ENCODE measurements at places on chromosomes 3 and 15.

DNA sequence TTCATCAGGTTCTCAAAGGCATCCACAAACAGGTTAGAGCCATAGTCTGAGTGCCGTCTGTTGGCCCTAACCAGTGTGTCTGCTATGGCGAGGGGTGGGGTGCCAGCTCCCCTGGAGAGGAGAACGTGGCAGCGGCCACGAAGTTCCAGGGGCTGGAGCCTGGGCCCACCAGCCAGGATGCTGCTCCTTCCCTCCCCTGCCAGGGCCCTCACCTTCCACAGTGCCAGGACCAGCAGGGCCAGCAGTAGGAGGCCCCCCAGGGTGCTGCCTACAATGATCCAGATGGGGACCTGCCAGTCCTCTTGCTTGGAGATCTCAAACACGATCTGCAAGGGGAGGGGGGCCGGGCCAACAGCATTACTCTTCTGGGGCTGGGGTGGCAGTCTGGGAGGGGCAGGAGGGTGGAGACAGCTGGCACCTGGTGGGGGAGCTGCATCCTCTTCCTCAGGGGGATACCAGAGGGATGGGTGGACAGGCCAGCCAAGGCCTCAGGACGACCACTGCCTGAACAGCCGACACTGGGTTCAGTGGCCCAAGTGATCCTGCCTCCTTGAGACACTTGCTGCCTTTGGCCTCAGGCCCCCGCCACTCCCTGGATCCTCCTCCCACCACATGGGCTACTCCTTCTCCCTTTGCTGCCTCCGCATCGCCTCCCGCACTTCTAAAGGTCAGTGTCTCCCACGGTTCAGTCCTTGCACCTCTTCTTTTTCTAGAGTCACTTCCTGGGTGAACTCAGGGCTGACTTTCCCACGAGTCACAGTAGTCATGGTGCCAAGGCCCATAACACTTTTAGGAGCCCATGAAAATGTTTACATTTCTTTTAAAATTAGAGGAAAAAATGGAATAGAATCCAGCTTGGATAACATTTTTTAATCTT, 26.3 kb downstream of the FEM1B start:
- peak; percentile 24 for DNase-seq

GRCh38 chr15:42385206-42385979, 26.1 kb downstream of the CAPN3 start:
- no peak for DNase-seq

DNA sequence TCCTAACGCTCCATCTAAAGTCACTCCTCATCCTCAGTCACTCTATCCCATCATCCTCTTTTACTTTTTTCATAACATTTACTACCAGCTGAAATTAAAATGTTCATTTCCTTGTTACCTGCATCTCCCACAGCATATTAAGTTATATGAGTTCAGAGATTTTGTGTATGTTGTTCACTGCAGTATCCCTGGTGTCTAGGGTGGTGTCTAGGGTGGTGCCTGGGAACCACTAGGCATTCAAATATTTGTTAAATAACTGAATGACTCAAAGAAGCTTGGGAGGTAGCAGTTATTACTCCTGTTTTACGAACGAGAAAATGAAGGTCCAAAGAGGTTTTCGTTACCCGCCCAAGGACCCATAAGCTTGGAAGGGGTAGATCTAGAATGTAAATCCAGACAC, 1.9 kb upstream of the C3orf49 start:
- no peak for DNase-seq

- DNase-seq = no peak
Measured at GRCh38 chr3:142952272-142953193, 10.9 kb downstream of the PAQR9 start.

- DNase-seq = peak; percentile 21
Measured at GRCh38 chr3:25585361-25586166, 79.1 kb downstream of the TOP2B start.

- peak; percentile 31 for DNase-seq
Measured at GRCh38 chr3:195803289-195803908, 8.3 kb downstream of the MUC4 start.

DNA sequence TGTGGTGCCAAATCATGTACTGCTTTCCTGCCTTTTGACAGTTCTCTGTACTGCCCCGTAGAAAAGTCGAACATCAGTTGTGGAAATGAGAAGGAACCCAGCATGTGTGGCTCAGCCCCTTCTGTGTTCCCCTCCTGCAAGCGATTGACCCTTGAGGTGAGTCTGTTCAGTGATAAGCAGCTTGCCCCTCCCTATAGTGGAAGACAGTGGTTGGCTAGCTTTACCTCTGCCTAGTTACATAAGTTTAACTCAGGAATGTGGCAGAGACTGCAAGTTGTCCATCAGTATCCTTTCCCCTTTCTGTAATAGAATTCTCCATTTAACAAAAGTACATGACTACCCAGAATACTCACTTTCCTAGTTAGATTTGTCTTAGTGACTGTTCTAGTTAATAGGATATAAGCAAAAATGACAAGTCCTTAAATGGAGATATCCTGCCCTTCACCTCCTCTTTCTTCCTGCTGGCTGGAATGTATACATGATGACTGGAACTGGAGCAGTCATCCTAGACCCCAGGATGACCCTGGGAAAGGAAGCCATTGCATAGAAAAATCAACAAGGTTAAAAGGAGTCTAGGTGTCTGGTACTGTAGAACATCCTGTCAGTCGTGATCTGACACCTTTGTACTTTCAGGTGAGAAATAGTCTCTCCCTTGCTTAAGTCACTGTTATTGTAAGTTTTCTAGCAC, 10.6 kb downstream of the SETMAR start:
- no peak for DNase-seq

DNA sequence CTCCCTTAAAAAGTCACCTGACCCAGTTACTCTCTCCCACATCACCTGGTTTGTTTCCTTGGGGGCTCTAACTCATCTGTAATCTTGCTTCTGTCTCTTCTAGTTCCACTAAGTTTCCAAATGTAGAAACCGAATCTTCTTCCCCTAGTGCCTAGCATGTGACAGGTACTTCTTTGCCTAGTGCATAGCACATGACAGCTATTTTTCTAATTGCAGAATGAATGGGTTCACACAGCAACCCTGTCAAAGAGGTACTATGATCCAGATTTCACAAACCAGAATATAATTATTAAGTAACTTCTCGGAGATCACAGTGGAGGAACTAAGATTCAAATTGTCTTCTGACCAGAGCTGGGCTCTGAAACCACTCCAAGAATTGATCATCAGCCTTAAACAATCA, 7.4 kb downstream of the DPH3 start:
- no peak for DNase-seq

- no peak for DNase-seq
Measured at GRCh38 chr15:83164771-83165404, 42.7 kb downstream of the HDGFL3 start.

DNA sequence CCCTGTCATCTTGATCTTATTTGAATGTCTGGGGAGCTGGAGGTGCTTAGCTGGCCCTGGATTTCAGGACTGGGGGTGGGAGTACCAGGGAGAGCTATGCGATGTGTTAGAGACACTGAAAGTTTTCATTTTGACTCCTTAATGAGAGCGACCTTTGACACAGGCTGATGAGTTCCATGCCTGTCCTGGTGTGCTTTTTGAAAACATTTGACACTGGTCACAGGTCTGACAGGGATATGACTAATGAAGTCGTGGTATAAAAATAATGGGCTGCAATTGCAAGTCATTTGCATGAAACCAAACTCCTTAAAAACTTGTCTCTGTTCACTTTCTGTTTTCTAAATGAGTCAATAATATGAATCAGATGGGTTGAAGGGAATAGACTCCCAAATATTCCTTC, 81.9 kb downstream of the MECOM start:
- DNase-seq = no peak

DNA sequence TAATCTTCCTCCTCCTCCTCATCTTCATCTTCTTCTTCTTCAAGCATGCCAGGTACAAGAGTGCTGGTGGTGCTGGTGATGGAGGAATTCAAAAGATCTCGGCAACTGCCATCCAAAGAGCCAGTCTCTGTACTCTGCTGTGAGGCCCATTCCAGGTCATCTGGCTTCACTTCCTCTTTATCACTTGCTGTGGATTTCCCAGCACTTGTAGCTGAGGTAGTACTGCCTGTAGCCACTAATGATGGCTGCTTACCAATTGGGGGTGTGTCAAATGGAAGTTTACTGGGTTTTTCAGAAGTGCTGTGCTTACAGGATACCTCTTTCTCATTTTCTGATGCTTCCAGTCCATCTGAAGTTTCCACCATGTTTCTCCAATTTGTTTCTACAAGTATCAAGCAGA, 28.8 kb upstream of the SHC4 start:
- no peak for DNase-seq

DNA sequence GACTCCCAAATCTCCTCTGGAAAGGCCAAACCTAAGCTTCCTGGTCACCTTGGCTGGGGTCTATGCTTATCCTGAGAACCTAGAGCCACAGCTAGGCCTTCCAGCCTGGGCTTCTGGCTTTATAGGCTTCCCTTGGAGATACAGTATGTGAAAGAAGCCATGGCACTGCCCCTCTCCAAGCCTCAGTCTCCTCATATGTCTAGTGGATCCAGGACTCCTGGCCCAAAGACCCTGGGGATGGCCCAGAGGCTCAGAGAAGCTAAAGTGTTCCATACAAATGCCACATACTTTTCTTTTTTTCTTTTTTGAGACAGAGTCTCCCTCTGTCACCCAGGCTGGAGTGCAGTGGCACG, 8.6 kb downstream of the ACAA1 start:
- peak; percentile 5 for DNase-seq

- DNase-seq = peak; percentile 94
Measured at GRCh38 chr3:194070634-194071409, 65.1 kb upstream of the HES1 start.

DNA sequence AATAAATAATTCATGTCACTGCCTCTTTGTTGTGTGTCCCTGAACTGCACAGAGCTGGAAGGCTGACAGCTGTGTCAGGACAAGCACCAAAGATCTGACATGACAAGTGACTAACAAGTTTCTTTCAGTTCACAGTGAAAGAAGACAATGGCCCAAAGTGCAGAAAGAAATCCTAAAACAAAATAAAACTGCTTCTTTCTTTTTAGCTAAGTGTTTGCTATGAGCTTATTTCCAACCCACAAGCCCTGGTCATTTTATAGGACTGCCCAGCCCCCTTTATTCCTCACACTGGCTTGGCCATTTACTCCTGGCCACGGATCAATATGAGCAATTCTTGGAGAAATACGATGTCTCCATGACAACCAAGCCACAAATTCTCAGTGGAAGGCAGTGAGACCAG, 238.5 kb downstream of the WDR72 start:
- DNase-seq = no peak

GRCh38 chr15:65948383-65948782, 79.1 kb downstream of the RAB11A start:
- no peak for DNase-seq

DNA sequence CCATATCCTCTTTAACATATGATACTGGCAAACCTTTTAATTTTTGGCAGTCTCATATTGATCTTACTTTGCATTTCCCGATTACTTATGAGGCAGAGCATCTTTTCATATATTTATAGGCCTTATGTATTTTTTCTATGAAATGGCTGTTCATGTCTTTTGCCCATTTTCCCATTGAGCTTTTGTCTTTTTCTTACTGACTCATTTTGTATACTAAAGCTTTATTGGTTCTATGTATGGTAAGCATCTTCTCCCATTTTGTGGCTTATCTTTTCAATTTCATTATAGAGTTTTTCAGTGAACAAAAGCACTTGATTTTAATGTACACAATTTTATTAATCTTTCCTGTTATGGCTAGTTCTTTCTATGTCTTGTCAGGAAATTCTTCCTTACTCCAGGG, 17.2 kb downstream of the HDGFL3 start:
- DNase-seq = no peak

- DNase-seq = no peak
Measured at GRCh38 chr15:44381236-44381635, 46.2 kb upstream of the CTDSPL2 start.

DNA sequence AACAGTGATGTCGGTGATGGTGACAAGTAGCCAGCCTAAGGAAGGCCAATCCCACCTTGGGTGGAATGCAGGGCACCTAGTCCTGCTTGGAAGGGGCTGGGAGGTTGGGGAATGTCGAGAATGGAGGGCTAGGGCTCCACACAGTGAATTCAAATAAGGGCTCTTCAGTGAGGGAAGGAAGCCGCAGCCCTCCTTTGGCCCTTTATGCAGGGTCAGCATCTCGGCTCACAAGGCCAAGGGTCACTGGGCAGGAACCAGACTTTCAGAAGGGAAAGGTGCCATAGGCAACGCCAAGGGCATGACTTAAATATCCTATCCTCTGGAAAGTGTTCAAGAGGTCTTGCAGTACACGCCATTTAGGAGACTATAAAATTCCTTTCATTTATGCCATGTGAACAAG, 56.9 kb downstream of the CLEC3B start:
- no peak for DNase-seq

GRCh38 chr3:113927556-113927955, 20.3 kb upstream of the ZDHHC23 start:
- DNase-seq = no peak

- DNase-seq = no peak
Measured at GRCh38 chr3:28268989-28269388, 27.6 kb downstream of the CMC1 start.

GRCh38 chr15:66156310-66156975, 97.1 kb downstream of the MEGF11 start:
- DNase-seq = no peak

GRCh38 chr3:168407381-168407780, 311.7 kb upstream of the GOLIM4 start:
- no peak for DNase-seq

DNA sequence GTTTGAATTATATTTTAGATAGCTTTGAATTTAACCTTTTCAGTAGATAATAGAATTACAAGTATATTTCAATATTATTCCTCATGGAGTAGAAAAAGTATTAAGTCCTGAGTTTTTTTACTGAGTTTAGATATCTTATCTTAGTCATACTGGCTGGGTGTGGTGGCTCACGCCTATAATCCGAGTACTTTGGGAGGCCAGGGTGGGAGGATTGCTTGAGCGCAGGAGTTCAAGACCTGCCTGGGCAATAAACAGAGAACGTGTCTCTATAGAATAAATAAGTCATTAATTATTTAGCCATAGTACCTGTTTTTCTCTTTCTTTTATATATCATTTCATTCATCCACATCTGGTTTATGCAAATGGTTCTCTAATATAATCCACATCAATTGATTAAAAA, 9.9 kb downstream of the RAP2B start:
- DNase-seq = no peak

DNA sequence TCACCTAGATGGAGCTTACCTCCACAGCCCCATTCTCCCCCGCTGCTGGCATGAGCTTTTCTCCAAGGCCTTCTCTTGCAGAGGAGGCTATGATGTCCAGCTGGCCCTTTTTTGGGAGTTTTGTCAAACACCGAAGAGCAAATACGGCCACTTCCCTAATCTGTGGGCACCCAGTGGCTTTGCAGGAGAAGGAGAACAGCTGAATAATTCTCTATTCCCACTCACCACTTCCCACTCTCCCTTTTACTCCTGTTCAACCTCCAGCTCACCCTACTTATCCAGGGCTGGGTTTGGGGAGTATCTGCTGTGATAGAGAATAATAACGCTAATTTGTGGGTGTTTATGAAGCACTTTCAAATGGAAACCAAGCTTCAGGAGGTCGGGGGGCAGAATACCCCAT, 93.0 kb downstream of the AAGAB start:
- DNase-seq = peak; percentile 20

Data from right forelimb (tissue), 1 donor.